Stimulated activated CD8-positive, alpha-beta memory T cell treated with anti-CD3 and anti-CD28 coated beads, Interleukin-2, amount 100 ng/mL, for 48 hours (primary cell): ENCODE measurements at places on chromosomes 5 and 9.
A peak's percentile ranks its signal among the peaks of the same experiment; 100 is the strongest.

DNA sequence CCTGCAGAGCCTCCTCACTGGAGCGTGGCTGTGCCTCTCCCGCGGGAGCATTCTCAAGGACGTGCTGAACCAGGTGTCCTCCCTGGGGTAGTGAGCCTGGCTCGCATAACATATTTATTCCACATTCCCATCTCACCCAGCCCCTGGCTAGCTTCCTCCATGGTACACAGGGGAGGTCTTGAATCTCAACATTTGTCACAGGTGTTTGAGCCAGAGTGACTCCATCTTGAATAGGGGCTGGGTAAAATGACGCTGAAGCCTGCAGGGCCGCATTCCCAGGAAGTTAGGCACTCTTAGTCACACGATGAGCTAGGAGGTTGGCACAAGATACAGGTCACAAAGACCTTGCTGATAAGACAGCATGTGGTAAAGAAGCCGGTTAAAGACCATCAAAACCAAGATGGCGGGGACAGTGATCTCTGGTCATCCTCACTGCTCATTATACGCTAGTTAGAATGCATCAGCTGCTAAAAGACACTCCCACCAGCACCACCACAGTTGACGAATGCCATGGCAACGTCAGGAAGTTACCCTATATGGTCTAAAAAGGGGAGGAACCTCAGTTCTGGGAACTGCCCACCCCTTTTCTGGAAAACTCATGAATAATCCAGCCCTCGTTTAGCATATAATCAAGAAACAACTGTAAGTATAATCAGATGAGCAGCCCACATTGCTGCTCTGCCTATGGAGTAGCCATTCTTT is 273.8 kb upstream of the IRX4 start:
- no peak for DNase-seq

GRCh38 chr5:132640613-132641012 is 17.4 kb upstream of the IL13 start:
- DNase-seq, result no peak

GRCh38 chr9:129558551-129559505 is 62.1 kb downstream of the C9orf50 start:
- no peak for DNase-seq

DNA sequence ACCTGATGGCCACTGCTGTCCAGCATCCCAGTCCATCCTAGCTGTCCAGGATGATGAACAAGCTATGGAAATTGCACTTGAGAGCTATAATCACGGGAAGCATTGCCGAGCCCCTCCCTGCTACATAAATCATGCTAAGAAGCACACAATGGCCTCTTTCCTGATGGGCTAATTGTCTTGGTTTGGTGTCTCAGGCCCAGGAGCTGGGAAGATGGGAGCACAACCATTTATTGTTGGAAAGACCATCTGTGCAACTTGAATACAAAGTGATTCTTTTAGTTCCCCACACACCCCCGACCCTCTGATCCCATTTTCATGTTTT is 80.4 kb downstream of the RGS3 start:
- no peak for DNase-seq

DNA sequence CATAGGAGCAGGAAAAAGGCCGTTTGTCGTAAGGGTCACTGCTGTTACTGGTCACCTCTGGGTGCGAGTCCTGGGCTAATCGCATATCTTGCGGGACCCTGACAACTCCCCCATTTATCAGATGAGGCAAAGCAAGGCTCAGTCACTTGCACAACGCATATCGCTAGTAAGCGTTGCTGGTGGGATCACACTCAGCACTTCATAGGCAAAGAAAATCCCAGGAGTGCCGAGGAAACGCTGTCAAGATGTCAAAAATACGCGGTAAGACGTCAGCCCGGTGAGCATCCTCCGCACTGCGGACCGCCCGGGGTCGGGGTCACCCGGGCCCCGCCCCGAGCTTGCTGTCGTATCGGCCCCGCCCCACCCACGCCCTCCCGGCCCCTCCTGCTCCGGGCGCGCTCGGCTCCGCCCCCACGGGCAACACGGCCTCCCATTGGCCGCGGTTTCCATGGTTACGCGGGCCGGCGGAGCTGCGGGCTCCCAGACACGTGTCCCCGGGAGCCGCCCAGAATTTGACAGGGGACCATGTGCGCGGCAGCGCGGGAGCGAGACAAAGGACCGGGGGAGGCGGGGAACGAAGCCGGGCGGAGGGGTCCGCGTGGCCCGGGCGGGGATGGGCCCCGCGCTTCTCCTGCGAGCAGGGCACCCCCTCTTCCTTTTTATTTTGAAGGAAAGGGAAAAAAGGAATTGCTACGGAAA is 80.2 kb upstream of the IER5L start:
- peak; percentile 90 for DNase-seq

- no peak for DNase-seq
These were observed 167.2 kb downstream of the C9orf152 start for GRCh38 chr9:110040788-110041187.

- DNase-seq, result no peak
These were observed 108.0 kb upstream of the TSLP start for GRCh38 chr5:110963495-110963894.

- no peak for DNase-seq
These were observed 28.2 kb downstream of the TCERG1 start for GRCh38 chr5:146475190-146475780.

GRCh38 chr5:119274767-119275130 is 81.1 kb upstream of the TNFAIP8 start:
- no peak for DNase-seq

DNA sequence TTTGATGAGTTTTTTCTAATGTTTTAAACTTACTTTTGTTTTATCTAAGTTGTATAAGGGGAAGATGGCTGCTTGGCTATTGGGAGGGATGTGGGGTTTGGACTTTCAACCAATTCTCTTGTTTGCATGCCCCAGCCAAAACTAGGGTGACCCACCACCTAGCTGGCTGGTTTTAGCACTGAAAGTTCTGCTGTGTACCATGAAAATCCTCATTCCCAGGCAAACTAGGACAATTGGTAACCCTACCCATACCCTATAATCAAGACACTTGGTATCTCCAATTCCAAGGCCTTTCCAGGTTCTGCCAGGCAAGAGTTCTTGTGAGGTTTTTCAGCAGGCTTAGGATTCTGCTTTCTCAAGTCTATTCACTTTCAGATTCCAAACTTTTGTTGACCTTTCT is 13.1 kb downstream of the RAB3C start:
- no peak for DNase-seq

- no peak for DNase-seq
These were observed 42.5 kb downstream of the TMEM174 start for GRCh38 chr5:73215531-73215890.

GRCh38 chr9:35750256-35750531 is 1.1 kb downstream of the RGP1 start:
- no peak for DNase-seq

DNA sequence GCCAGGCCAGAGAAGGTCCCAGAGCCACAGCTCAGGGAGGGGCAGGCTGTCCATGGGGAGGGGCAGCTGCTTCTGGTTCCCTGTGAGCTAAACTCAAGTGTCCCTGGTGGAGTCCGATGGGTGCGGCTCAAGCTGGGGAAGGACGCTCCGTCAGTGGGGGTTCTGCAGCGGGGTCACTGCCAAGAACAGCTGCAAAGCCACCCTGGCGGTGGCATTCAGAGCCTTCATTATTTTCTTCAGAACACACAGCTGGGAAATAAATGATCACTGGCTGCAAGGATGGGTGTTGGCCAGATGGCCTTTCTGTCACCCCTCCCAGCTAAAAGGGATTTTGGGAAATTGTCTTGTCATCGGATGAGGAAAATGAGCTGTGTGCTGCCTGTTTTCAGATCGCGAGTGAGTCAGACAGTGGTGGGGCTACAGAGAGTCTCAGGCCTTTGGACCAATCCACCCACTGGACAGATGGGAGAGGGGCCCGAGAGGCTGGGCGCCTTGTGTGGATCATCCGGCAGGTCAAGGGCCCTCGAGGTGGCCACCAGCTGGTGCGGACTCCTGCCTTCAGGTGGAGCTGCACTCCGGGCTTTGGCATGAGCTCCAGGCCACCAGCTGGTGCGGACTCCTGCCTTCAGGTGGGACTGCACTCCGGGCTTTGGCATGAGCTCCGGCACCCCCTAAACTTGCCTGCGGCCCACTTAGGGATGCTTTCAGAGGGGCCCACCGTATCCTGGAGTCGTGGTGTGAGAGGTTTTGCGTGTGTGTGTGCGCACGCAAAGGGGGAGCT is 17.9 kb upstream of the GFPT2 start:
- no peak for DNase-seq

GRCh38 chr5:172082180-172082579 is 75.7 kb upstream of the FBXW11 start:
- DNase-seq, result no peak

DNA sequence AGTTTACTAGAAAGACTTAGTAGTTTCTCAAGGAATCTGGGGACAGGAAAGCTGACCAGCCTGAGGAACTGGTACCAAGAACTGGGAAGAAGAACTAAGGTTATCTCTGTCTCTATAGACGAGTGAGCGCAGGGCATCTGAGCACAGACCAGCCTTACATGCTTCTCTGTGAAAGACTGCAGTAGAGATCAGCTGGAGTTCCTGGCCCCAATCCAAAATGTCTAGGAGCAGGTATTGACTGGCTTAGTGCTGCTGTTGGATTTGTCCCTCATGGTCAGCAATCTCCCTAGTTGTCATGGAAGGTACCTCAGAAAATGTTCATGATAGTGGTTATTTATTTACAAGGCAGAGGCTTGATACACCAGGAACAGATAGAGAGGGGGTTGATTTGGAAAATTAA is 13.3 kb downstream of the NUP214 start:
- no peak for DNase-seq

DNA sequence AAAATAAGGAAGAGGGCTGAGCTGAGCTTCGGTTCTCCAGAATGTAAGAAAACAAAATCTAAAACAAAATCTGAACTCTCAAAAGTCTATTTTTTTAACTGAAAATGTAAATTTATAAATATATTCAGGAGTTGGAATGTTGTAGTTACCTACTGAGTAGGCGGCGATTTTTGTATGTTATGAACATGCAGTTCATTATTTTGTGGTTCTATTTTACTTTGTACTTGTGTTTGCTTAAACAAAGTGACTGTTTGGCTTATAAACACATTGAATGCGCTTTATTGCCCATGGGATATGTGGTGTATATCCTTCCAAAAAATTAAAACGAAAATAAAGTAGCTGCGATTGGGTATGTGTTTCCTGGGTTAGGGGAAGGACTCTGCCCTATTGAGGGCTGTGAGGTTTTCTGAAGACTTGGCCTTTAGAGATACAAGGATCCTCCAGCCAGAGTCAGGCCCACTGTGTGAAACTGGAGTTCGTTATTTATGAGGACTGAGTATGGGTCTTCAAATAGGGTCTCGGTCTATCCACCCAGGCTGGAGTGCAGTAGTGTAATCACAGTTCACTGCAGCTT is 3.8 kb downstream of the EGR1 start:
- no peak for DNase-seq

GRCh38 chr9:12739014-12739652 is 35.7 kb upstream of the LURAP1L start:
- DNase-seq, result no peak

DNA sequence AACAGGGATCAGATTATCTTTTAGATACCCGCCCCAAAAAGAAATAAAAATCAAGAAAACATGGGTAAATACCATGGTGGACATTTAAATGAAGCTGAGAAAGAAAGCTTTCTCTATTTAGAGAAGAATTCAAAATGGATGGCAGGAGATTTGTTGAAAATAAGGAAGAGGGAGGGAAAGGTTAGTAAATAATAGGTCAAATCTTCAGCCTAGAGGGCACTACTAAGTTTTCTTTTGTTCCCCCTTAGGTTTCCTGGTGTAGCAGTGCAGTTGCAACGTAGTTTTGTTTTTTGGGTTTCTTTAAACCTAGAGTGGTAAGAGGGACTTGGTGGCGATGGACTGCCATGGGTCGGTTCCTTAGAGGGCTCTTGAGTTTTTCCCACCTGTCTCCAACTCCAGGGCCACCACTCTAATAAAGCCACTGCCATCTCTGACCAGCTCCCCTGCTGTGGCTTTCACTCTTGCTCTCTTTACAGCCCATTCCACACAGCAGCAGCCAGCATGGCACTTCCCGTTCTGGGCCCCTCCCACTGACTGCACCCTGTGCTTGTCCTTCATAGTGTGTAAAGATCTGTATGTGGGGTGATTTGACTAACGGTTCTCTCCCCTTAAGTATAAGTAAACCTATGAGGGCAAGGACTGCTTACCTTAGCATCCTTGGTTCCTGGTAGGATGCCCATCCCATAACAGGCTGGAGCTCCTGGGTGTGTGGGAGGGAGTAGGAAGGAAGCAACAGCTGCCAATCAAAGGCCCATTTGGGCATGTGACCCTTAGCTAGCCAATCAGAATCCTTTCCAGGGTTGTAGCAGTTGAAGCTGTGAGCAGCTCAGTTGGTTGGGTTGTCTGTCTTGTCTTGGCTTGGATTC is 118.3 kb downstream of the SLC1A3 start:
- DNase-seq, result no peak

GRCh38 chr9:18743971-18744370 is 270.0 kb downstream of the ADAMTSL1 start:
- DNase-seq, result no peak

DNA sequence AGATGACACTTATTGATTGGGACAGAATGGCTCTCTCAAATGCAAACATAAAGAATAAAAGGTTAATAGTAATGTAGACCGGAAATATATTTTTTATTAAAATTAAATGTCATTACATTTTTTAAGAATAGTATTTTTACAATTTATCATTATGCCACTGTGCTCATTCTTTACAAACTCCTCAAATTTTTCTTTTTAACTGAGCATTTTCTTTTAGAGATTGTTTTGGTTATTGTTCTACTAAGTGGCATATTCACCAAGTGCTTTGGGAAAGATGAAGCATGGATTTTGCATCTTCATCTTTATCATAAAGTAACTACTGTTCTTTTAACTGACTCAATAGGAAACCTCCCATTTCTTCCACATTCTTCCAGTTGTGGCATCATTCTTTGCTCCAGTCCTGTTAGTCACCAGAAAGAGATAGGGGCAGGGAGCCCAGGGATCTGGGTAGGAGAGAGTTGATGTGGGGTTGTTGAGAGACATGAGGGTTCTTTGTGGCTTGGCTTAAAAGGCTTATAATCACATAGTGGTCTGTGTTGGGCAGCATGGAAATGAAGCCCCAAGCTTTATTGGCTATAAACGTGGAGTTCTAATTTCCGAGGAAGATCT is 69.8 kb downstream of the SYK start:
- DNase-seq, result no peak

- DNase-seq, result no peak
These were observed 55.2 kb upstream of the SHISAL2B start for GRCh38 chr5:64634997-64635686.

- no peak for DNase-seq
These were observed 7.3 kb downstream of the FCN2 start for GRCh38 chr9:134887686-134888602.

- DNase-seq, result no peak
These were observed 30.9 kb downstream of the GSN start for GRCh38 chr9:121298689-121299466.

- DNase-seq, result no peak
These were observed 77.0 kb upstream of the SMARCA2 start for GRCh38 chr9:1938135-1938534.
